ENCODE measurements at places on chromosomes 13 and 19.

GRCh38 chr13:94988654-94989053 is 276.3 kb upstream of the SOX21 start:
- no peak for DNase-seq

DNA sequence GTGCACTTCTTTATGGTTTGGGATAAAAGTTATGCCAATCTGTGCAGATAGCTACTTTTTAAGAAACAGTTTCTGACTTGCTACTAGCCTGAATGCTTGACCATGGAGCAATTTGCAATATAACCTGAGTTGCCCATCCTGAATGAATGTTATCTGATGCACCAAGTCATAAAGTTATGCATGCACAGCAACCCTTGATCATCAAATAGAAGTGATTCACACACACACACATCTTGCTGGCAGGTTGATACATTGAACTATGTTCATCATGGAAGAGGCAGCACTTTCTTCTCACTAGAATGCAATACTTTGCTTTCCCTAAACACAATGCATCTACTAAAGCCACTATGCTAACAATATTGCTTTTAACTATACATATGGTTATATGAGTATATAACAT is 311.5 kb downstream of the RFC3 start:
- DNase-seq, result no peak

GRCh38 chr19:34589730-34590129 is 87.2 kb downstream of the SCGB2B2 start:
- no peak for DNase-seq

GRCh38 chr13:97395447-97396136 is 38.4 kb upstream of the RAP2A start:
- DNase-seq, result no peak

- no peak for DNase-seq
These were observed 5.5 kb downstream of the UPK1A start for GRCh38 chr19:35671818-35672217.

GRCh38 chr19:15173746-15174404 is 26.9 kb downstream of the NOTCH3 start:
- DNase-seq, result no peak

DNA sequence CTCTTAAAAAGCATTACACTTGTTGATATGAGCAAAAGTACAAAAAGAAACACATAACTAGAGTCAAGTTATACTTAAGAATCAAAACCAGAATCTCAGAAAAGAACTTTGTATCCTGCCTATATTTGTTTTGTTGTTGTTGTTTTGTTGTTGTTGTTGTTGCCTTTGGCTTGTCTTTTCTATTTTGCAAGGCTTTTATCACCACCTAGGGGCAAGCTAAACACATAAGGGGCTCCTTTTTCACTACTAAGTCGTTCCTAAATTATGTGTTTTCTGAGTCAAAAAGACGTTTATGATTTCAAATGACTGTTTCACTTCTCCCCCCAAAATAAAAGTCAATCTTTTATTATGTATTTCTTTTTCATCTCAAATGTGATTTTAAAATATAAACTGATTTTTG is 250.2 kb downstream of the RBM26 start:
- no peak for DNase-seq

- DNase-seq, result no peak
These were observed 561.8 kb downstream of the GPC6 start for GRCh38 chr13:93788456-93788855.

DNA sequence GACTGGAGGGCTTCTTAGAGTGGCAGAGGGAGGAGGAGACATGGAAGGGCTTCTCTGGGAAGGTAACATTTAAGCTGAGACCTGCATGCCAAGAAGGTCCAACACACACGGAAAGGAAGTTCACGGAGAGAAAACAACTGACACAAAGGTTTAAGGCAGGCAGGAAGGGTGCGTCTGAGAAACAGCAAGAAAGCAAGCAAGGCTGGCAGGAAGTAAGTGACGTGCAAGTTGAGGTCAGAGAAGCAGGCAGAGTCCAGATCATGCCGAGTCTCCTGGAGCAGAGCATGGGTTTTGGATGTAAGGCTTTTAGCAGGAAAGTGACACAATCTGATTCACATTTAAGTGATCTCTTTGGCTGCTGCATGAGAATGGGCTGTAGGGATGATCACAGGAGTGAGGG is 60.5 kb downstream of the ATP7B start:
- no peak for DNase-seq

- DNase-seq, result no peak
These were observed 28.2 kb upstream of the SPACA7 start for GRCh38 chr13:112347986-112348385.

DNA sequence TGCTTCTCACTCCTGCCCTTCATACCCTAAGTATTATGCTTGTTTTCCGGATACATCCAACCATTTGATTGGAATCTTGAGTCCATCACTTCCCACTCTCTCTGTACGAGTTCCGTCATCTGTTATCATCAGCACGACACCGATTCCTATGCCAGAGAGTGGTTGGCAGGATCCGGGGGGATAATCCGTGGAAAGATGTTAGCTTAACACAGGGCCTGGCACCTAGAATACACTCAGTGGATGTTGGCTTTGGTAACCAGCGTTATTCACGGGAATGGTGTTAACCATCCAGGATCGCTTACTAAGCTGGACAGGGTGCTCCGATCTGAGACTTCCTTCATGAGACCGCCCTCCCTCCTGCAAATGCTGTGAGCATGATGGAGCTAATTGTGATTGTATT is 12.4 kb downstream of the VSTM2B start:
- no peak for DNase-seq

GRCh38 chr13:25473864-25474263 is 102.1 kb downstream of the ATP8A2 start:
- DNase-seq, result no peak

DNA sequence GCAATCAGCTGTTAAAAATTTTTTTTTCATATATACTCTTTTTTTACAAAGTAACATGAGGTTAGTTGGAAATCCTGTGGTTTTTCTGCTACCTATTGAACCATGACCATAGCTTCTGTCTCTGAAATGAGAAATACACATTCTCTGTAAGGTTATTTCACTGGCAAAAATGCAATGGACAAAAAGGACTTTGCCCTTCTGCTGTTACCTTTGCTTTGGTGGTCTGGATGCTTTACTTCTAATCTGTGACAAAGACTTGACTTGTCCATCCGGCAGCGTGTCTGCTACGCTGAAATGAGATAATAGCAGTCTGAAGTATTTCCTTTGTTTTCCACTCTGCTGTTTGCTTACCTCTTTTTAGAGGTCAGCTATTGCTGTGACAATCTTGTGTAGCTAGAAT is 412.8 kb downstream of the SLITRK6 start:
- DNase-seq, result no peak

- DNase-seq, result no peak
These were observed 125.0 kb downstream of the STK24 start for GRCh38 chr13:98451676-98452470.

- no peak for DNase-seq
These were observed 213.3 kb downstream of the OLFM4 start for GRCh38 chr13:53241891-53242348.

Data from stimulated activated CD4-positive, alpha-beta T cell treated with anti-CD3 and anti-CD28 coated beads, Interleukin-4, amount 100 ng/mL, for 4 hours (primary cell).